ENCODE measurements at places on chromosomes 4 and X. TPM values are rescaled to one million over a fixed set of nuclear protein-coding genes. Genes with fewer than 3 reads are reported as not detected.

Gene CXorf49B
- not detected for total RNA-seq

Gene TRAM1L1
- total RNA-seq: 4.6 TPM

Gene DNAAF6
- total RNA-seq: not detected

Gene TMPRSS11B
- not detected for total RNA-seq

Gene PHKA1
- total RNA-seq: 10.1 TPM

Gene ZNF674
- total RNA-seq: 2.7 TPM

Gene IL1RAPL2
- 0.11 TPM for total RNA-seq
